Daoy (cell line): ENCODE measurements at places on chromosomes 7 and 10. TPM values are rescaled to one million over a fixed set of nuclear protein-coding genes. Genes with fewer than 3 reads are reported as not detected.
A peak's percentile ranks its signal among the peaks of the same experiment; 100 is the strongest.

The NUTM2E gene
- total RNA-seq: under 0.01 TPM in 1 of 2 replicates, not detected in the other

DNA sequence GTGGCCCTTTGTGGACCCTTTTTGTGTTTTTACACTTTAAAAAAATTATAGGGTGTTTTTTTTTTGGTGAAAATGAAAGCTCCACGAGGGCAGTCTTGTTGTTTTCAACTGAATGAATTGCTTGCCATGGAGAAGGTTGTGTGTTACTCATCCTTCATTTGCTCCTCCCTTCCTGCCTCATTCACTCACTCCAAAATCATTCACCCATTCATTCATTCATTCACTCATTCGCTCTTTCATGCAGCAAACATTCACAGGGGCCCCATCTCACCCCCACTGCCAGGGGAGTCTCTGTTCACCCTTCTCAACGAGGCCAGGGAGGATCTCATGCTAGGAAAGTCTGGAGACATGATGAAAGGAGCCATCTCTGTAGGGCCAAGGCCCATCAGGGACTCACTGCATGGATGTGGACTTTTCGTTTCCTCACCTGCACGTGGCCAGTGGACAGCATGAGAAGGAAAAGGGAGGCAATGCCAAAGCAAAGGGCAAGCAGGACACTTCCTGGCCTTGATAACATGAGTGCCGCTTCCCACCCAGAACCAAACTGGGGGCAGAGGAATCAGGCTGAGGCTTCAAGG, 62.8 kb upstream of the COL13A1 start:
- no peak for DNase-seq

DNA sequence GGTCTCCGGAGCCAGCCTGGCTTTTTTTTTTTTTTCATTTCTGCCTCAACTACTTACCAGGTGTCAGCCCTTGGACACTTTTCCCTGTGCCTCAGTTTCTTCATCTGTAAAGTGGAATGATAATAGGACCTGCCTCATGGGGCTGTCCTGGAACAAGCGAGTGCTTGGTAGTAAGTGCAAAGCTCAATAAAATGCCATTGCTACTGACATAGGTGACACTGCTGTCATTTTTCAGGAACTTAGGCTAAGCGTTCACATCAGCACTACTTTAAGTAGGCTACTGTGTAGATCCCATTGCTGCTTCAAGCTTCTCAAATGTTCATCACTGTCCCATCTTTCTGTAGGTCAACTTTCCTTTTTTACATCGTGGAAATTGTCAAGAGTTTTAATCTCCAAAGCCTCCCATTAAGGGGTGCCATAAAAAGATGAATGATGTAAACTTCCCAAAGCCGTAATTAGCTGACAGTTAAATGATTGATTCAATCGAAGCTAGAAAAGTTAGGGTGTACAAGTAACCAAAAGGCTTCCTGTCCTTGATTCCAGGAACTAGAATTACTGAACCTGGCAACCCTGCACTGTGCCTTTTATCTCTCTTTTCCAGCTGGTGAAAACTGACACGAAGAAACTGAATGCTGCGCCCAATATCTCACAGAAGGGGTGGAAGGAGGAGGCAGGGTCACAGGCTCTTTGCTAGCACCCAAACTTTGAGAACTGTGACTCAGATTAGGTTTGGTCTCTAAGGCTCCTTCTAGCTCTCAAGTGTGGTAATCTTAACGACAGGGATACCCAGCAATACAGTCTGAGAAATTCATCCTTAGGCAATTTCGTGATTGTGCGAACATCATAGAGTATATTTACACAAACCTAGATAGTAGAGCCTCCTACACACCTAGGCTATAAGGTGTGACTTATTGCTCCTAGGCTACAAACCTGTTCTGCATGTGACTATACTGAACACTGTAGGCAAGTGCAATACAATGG, 861 bp upstream of the USP6NL start:
- DNase-seq: no peak

DNA sequence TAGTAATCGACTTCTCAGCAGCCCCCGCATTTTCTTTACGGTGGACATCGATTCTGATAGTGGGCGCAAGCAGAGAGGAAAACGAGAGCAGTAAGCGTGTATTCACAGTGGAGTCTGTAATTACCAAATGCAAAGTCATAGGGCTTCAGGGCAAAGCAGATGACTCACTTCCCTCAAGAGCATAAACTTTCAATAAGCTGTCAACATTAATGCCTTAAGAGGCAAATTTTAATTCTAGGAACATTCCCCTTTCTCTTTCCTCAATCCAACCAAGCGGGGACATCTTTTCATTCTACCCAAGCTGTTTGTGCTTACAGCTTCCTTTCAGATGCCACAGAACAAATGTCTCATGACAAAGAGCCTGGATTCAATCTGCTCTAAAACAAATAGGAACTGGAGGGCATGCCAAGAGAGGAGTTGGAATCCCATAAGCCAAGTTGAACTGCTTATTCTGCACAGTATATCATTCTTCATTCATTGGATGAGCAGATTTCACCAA, 48.6 kb downstream of the MALSU1 start:
- DNase-seq: peak; percentile 93

- no peak for DNase-seq
These were observed 260.8 kb upstream of the HABP2 start for GRCh38 chr10:113292086-113292485.

GRCh38 chr7:69656890-69657289, 58.6 kb downstream of the AUTS2 start:
- peak; percentile 79 for DNase-seq

GRCh38 chr7:135525426-135525825, 15.5 kb upstream of the CNOT4 start:
- no peak for DNase-seq

- peak; percentile 28 for DNase-seq
These were observed 211.8 kb upstream of the FOXK1 start for GRCh38 chr7:4470246-4470645.

GRCh38 chr10:127797339-127797738, 60.4 kb downstream of the FOXI2 start:
- peak; percentile 15 for DNase-seq

GRCh38 chr7:142796001-142796500, 25.3 kb downstream of the PRSS2 start:
- no peak for DNase-seq
